ENCODE measurements at places on chromosomes 7 and 10.

- DNase-seq, result no peak
Observed at GRCh38 chr7:80047032-80047431, 87.6 kb upstream of the GNAI1 start.

- peak; percentile 34 for DNase-seq
Observed at GRCh38 chr7:101243646-101244374, 1.1 kb downstream of the FIS1 start.

GRCh38 chr7:113087071-113087998 lies 708 bp upstream of the GPR85 start:
- DNase-seq, result no peak

GRCh38 chr10:132885451-132886210 lies 56.7 kb downstream of the CFAP46 start:
- DNase-seq, result no peak

DNA sequence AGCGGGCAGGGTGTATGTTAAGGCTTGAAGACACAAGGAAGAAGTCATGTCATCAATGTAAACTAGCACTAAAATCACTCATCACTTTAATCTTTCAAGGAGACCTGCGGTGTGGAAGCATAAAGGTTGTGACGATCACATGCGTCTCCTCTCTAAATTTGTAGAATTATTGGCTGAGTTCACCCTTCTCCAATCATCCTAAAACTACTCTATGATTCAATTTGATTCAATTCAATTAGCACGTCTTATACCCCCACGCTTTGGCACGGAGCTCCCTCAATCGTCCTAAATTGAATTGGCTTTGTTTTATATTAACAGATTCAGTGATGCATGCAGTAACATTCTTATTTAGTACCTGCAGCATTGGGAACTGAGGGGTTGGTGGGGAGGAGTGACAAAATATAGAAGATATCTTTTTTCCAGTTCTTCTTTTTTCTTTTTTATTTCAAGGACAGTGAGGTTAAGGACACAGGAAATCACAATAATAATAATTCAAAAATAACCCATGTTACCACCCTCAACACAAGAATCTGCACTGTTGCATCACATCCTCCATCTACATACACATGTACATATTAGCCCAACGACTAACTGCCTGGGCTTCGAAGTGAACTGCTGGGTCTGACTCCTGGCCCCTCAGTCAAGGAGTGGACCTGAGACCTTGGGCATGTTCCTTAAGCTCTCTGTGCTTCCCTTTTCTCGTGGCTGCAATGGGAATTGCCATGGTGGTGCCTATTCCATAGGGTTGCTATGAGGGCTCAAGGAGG lies 86.5 kb downstream of the LSM5 start:
- DNase-seq, result no peak

DNA sequence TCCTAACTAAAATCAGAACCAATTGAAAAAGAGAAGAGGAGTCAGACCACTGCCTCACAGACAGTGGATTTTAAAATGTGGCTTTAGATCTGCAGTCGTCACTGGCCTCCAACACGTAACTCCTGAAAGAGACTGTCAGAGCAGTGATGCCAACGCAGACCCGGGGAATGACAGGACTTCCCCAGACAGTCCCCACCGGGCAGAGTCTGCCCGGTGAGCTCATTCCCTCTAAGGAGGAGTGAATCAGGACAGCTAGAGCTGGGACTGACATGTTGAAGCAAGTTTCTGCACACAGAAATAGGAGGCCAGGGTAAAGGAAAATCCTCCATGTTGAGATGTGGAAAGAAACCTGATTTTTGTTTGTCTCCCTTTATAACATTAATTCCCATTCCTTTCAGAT lies 105.0 kb downstream of the TES start:
- no peak for DNase-seq

DNA sequence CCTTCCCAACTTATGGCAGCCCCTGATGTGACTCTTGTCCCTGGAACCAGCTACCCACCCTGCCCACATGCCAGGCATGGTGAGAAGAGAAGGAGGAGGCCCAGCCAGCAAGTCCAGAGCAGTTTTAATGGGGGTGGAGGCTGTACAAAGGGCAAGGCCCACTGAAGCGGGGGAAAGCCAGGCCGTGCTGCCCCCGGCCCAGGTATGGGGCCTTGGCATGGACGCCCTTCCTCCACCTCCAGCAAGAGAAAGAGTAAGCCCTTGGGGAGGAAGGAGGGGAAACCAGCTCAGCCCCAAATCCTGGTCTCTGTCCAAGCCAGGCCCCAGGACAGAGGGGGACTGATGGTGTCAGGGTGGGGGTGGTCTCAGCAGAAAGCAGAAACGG lies 7.0 kb downstream of the NFKB2 start:
- DNase-seq, result no peak

DNA sequence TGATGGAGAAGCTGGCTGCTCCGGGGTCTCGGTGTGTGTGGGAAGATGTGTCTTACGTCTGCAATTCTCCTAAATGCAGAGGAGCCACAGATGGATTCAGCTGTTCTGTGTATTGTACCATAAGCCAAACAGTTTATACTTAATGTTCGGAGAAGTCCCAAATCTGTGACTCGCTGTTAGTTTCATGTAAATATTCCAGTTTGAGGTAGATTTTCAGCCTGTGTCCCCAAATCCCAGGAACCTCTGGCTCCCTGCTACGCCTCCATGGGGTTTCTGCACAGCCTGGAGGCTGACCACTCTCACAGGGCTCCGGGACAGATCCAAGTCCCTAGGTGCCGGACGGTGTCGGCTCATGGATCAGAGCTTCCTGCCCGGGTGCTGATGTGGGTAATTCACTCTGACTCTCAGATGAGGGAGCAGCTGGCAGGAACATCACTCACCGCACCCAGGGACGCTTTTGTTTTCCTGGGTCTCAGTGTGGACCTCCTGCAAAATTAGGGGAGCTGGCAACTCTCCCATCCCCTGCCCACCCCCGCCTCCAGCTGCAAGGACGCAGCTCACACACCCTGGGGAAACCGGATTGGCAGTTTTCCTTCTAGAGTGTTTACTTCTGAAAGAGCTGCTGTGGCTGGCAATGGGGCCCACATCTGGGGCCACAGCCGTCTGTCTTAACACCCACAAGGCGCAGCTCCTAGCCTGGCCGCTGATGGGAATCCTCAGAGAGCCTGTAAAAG lies 421.1 kb upstream of the FOXK1 start:
- no peak for DNase-seq

DNA sequence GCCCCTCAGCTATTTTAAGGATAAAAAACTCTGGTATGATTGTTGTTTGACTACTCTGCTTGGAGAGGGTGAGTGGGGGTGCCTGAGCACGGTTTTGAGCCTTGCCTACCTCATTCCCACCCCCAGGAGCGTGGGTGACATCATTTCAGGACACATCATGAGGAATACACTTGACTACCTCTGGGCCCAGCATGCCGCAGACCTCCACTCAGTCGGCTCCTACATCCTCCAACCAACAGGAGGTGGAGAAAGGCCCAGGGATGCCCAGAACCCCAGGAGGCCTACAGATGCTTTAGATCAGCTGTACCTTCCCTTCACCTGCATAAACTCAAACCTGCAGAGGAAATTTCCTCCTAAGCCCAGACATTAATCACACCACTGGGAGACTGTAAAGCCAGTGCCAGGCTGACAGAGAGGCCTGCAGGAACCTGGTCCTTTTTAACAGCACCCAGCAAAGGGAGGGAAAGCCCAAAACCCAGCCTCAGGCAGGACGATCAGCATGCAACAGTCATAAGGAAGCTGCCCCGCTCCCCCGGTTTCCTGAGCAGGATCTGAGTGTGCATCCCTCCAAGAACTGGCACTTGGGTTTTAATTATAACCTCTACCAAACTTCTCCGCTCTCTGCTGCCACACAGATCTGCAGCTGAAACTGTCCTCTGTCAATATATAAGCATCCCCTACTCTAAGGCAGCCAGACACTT lies 61.7 kb upstream of the ZNRF2 start:
- no peak for DNase-seq

DNA sequence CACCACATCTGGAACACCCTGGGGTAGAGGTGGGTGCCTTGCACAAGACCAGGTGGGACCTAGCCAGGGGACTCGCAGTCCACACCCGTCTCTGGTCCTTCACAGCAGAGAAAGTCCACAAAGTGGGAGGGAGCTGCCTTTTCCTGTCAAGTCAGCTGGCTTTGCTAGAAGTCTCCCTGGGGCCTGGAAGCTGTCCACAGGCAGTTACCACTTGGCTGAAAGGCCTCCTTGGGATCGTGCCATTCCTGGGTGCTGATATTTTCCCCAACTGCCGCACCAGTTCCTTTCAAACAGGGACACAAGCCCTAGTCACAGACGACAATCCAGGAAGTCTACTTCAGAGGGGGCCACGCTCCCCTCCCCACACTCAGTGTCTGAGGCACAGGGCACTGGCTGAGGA lies 75.4 kb downstream of the AFAP1L2 start:
- no peak for DNase-seq

DNA sequence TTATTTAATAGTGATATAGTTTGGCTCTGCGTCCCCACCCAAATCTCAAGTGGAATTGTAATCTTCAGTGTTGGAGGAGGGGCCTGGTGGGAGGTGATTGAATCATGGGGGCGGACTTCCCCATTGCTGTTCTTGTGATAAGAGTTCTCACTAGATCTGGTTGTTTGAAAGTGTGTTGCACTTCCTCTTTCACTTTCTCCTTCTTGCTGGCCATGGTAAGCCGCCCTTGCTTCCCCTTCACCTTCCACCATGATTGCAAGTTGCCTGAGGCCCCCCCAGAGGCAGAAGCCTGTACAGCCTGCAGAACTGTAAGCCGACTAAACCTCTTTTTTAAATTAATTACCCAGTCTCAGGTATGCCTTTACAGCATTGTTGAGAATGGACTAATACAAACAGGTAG lies 101.4 kb downstream of the MTPAP start:
- no peak for DNase-seq

GRCh38 chr7:133698127-133698526 lies 429.0 kb upstream of the LRGUK start:
- no peak for DNase-seq

DNA sequence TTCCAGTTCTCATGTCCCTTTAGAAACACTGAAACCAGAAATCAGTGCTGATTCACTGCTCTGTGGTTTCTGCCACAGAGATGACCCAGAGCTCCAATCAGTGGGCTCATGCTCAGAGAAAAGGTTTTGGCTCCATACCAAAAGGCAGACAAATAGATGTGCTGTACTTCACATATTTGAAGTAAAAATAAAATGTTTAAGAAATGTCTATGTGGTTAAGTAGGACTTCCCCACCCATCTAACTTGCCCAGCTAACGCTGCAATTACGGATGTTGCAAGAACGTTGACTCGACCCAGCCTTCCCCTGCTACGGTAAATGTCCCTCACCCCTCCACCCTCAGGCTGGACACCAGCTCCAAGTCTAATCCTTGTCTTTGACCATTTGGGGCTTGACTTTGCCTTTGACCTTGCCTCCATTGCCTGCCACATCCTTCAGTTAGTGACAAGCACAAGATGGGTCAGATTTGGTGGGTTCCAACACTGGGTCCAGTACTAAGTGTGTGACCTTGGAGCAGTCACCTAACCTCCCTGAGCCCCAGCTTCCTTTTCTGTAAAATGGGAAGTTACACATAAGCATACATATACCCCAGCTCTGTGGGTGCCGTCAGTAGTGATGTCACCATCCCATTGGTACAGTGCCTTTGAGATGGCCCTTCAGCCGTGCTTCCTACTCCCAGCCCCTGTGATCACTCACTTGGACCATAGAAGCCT lies 95.8 kb downstream of the CHST15 start:
- no peak for DNase-seq

DNA sequence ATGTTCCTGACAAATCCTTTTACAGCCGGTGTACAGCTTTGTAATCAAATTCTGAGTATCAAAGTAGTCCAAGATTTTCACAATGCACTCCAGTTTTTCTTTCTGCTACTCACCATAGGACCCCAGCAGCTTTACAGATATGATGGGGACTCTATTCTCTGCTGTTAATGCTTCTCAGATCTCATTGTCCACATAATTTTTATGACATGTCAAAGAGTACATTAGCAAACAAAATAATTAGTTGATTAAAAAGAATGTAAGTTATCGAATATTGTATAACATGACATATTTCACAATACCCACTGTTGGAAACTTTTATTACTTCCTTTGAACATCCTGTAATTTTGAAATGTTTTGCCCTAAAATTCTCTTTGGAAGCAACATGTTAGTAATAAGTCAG lies 81.4 kb upstream of the KIAA1217 start:
- no peak for DNase-seq

- no peak for DNase-seq
Observed at GRCh38 chr7:45581271-45581780, 7.2 kb downstream of the ADCY1 start.

DNA sequence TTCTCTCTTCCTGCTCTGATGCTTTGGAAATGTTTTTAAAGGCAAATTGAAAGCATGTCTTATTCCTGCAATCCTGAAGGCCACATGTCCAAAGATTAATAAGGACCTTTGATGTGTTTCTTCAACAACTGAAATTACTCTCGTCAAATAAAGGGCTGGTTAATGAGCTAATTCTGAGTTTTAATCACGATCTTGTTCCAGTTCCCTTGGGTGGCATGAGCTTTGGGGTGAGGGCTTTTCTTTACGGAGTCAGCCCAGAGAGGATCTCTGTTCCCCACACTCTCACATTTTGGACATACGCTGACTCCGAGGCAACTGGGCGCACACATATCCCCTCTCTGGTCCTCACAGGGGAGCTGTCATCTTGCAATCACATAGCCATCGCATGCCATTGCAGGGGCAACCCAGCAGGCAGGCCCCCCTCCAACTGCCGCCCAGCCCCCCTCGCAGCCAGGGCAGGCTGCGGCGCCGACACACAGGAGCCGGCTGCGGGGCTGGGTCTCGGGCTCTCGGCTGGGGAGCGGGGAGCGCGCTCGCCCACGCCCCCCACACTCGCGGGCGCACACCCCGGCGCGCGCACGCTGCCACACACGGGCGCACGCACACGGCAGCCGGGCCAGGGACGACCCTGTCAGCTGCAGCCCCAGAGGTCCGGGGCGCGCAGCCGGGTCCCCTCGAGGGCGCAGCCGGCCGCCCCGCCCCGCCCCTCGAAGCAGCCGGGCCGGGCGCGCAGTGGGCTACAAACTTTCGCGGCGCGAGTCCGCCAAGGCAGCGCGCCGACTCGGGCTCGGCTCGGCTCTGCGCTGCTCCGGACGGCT lies at the start of gene GDF10:
Gene GDF10, plus strand, starts transcription at position 587 of the 818 bp plus-strand sequence. CDS start 455 bp downstream, outside the sequence.
- DNase-seq, result no peak

- DNase-seq, result no peak
Observed at GRCh38 chr10:60323162-60323561, 66.5 kb downstream of the ANK3 start.

GRCh38 chr7:95324431-95324830 lies at the start of gene PON1:
Gene PON1, minus strand, starts transcription at chr7:95324532. Its CDS starts 57 bp downstream, at chr7:95324475.
- DNase-seq, result no peak

GRCh38 chr10:71737001-71737833 lies 17.6 kb upstream of the C10orf105 start:
- DNase-seq, result peak; percentile 83

GRCh38 chr7:84924353-84924752 lies 262.5 kb downstream of the SEMA3D start:
- no peak for DNase-seq

- no peak for DNase-seq
Observed at GRCh38 chr10:102613286-102613685, 31.0 kb upstream of the TRIM8 start.
